ENCODE measurements at places on chromosomes 1 and 21.

DNA sequence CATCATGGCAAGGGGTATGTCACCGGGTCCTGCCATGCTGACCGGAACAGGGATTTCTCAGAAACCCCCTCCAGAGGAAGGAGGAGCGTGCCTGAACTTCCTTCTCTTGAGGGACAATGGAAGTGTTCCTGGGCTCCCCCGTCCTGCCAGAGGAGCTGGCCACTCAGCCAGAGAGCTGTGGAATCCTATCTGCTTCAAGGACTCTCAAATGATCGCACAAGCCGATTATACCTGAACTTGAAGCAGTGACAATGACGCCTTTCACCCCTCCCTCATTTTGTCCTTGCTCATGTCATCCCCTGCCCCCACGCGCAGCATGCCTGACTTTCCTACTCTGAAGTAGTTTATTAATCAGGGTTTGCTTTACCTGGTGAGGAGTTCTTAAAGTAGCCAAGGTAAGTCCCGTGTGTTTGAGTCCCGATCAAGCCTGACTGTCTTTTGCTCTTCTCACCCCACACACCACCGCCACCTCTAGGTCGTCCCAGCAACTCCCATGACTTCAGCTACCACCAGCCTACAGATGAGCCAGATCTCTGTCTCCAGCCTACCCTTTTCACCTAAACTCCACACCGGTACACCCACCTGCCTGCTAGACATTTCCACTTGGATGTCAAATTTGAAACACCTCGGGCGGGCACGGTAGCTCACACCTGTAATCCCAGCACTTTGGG is 25.0 kb upstream of the PRELP start:
- no peak for DNase-seq

- no peak for DNase-seq
These were observed 1.2 kb upstream of the ADORA1 start for GRCh38 chr1:203126151-203126865.

GRCh38 chr1:179598631-179599030 is 7.0 kb downstream of the TDRD5 start:
- no peak for DNase-seq

- DNase-seq: no peak
These were observed 11.1 kb upstream of the C1orf174 start for GRCh38 chr1:3910857-3911845.

DNA sequence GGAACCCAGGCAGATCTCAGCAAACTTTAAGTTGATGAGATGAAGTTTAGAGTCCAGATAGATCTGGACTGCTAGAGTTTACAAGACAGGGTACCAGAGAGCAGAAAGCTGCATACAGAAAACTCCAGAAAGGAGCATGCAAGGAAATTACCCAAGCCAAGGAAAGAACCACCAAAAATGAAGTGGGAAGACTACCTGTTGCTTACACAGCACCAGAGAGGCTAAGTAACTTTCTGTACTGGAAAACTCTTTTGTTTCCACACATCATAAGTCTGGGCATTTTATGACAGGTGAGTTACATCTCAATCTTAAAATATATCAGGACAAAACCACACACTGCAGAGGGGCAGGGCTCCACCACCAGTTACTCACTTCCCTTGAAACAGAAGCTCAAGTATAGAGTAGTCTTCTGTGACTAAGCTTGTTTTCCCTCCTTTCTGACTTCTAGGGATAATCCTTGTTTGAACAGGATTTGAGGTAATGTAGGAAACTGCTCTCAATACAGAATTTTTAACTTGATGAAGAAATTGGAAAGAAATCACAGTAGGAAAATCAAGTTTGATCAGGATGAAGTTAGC is 17.4 kb upstream of the GJA9 start:
- DNase-seq: no peak

GRCh38 chr1:32917521-32917920 is 16.3 kb upstream of the TMEM54 start:
- DNase-seq: no peak

DNA sequence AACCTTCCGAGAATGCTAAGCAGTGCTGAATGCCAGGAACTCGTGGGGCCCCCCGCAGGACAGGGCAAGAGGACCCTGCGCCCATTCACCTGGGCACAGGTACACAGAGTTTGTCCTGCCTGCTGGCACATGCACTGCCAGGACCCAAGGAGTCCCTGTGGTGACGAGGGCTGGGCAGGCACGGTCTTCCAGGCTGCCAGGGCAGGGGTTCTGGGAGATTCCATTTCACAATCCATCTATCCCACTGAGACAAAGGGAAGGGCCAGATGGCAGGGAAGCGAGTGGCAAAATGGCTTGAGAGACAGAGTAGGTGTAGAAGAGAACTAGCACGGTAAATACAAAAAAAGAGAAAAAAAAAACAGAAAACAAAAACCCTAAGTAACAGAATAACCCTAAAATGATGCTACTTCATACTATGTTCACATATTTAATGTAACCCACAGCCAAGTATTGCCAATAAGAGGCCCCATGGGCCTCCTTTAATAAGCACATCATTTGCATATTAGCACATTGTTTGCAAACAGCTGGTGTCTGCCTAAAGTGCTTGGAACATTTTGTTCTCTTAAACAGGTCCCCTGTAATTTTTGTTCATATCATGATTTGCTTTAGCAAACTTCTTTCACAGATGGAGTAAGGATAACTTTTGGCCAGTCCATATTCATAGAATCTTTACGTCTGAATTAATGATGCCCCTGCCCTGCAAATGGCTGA is 83.8 kb downstream of the STUM start:
- DNase-seq: no peak

GRCh38 chr1:176049582-176049981 is 157.5 kb downstream of the COP1 start:
- DNase-seq: no peak

DNA sequence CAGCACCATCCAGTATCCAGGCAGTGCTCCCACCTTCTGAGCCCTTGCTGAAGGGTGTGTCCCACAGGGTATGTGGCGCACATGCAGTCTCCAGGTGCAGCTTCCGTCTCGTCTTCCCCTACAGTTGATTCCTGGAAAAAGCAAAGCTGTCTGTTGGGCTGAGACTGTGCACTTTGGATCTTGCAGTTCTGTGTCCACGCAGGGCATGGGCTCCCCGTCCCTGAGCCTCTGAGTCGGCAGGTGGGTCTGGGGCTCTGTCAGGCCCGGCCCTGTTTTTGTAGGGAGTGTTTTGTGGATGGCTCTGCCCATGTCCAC is 32.8 kb downstream of the SNAP47 start:
- no peak for DNase-seq

GRCh38 chr1:158075078-158075477 is 81.6 kb downstream of the KIRREL1 start:
- no peak for DNase-seq

DNA sequence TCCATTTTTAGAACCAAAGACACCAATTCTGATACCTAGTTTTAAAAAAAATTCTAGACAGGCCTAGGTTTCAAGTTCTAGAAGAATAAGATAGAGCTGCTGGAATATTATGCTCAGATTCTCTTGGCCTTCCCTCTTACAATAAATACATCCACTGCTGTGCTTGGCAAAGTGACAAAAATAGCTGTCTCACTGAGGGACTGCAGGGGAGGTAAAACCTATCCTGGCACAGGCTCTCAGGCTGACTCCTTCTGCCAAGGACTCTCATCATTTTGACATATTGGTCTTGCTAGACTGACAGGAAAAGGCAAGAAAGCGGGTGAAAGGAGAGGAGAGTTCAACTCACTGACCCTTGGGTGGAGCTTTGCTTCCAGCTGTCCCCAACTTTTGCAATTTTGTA is 197.0 kb upstream of the LHX8 start:
- no peak for DNase-seq

- DNase-seq: no peak
These were observed 12.5 kb downstream of the RWDD3 start for GRCh38 chr1:95246511-95246910.

DNA sequence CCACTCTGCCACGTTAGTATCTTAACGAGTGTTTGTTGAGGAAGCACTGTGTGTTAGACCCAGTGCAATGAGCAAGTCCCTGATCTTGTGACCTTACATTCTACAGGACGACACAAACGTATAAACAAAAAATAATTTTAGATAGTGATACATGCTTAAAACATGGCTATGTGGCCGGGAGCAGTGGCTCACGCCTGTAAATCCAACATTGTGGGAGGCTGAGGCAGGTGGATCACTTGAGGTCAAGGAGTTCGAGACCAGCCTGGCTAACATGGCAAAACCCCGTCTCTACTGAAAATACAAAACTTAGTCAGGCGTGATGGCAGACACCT is 19.6 kb downstream of the MTX1 start:
- no peak for DNase-seq

GRCh38 chr1:181522864-181523263 is 39.5 kb downstream of the CACNA1E start:
- no peak for DNase-seq

GRCh38 chr1:242086706-242087105 is 87.8 kb upstream of the MAP1LC3C start:
- DNase-seq: no peak

DNA sequence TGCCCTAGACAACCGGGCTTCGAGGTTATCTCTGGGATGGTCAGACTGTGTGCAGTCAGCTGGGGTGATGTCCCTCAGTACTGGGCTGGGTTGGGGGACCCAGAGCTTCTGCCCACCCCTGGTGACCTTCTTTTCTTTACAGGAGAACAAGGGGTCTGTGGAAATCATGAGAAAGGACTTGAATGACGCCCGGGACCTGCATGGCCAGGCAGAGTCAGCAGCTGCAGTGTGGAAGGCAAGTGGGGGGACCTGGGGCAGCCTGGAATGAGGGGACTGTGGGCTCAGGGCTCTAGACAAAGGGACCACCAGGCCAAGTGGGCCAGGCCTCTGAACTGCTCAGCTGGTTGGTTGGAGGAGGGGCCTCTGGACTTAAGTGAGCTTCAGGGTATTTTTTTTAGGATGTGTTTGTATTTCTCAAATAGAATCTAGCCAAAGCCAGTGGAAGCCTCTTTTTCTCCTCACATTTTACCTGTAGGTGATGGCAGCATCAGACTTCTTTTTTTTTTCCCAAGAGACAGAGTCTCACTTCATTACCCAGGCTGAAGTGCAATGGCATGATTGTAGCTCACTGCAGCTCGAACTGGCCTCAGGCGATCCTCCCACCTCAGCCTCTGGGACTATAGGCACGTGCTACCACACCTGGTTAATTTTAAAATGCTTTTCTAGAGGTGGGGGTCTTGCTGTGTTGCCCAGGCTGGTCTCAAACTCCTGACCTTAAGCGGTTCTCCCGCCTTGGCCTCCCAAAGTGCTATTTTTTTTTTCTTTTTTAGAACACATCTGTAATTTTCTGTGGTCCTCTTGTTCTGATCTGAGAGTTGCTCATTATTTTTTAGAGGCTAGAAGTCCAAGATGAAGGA is 1.9 kb downstream of the RNF187 start:
- no peak for DNase-seq

DNA sequence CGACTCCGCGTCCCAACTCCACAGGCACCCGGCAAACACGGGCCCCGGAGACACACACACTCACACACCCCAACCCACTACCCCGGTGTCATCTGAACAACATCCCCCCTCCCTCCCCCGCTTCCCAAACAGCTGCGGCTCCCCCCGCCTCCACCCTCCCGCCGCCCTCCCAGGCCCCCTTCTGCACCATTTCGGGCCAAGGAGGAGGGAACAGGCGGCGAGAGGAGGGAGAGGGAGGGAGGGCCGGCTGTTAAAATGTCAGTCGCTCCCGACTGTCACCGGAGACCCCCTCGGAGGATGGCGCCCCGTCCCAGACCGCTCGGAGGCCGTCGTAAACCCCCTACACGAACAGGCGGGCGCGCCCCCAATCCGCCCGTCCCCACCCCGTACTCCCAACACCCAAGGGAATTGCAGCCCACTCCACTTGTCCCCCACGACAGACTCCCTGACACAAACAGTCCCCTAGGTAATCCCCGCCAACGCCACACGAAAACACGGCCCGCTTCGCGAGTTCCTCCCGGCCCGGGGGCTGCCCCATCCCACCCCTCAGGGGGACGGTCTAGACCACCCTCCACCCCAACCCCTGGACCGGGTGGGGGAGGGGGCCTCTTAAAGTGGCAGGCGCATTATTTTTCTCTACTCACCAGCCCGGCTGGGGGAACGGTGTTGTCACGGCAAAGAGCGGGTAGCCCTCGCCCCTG is 583 bp downstream of the MEF2D start:
- DNase-seq: no peak

DNA sequence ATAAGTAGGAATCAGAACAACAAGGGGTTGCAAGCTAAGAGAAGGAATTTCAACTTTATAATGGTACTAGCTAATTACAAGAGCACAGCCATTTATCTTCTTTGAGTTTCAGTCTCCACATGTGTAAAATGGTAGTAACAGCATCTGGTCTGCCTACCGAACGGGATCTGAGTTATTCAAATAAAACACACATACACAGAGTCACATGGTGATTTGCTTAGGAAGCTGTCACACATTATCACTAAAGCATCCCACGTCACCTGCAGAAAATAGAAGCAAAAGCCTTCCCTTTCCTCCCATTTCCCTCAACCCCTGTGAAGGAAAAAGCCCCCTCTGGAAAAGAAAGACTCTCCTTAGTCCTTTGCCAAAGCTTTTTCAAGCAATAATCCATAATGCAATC is 389.7 kb downstream of the OMA1 start:
- no peak for DNase-seq

GRCh38 chr1:228463559-228464455 is 23.4 kb upstream of the RNF187 start:
- DNase-seq: no peak

GRCh38 chr1:224666913-224667312 is 50.8 kb downstream of the CNIH3 start:
- no peak for DNase-seq

DNA sequence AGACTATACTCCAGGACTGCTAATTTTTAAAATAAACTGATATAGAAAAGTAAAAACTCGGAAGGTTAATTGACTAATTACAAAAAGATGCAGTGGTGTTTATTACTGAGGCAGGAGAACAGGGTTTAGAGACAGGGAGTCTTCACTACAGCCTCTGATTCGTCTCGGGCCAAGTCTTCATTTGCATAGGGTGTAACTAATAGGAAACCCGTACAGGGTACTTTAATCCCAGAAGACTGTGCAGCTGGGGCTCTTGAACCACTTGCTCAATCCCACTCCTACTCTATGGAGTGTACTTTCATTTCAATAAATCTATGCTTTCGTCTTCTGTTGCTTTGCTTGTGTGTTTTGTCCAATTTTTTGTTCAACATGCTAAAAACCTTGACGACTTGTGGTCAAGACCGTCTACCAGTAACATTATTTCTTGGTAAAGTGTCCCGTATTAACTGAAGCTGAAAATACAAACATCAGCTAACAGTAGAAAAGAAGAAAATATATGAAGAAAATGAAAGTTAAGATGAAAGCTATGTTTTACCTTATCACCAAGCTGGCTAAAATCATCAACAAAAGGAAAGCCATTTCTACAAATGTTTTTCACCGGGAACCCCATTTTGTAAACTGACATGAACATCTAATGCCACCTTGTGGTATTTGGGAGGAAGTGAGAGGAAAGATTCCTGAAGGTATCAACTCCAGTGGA is 8.0 kb downstream of the SDHB start:
- no peak for DNase-seq

GRCh38 chr1:170126696-170127095 is 19.1 kb upstream of the NTMT2 start:
- no peak for DNase-seq

- no peak for DNase-seq
These were observed 213.8 kb downstream of the HHIPL2 start for GRCh38 chr1:222334026-222334680.

GRCh38 chr1:71561729-71562128 is 480.9 kb upstream of the ZRANB2 start:
- no peak for DNase-seq

- no peak for DNase-seq
These were observed 27.5 kb downstream of the FRRS1 start for GRCh38 chr1:99738858-99739465.

Measured in urinary bladder (tissue), 4 donors.